Hepatocyte (in vitro differentiated cells): ENCODE measurements at places on chromosomes 13 and 19. TPM values are rescaled to one million over a fixed set of nuclear protein-coding genes. Genes with fewer than 3 reads are reported as not detected.
A peak's percentile ranks its signal among the peaks of the same experiment; 100 is the strongest.

DNA sequence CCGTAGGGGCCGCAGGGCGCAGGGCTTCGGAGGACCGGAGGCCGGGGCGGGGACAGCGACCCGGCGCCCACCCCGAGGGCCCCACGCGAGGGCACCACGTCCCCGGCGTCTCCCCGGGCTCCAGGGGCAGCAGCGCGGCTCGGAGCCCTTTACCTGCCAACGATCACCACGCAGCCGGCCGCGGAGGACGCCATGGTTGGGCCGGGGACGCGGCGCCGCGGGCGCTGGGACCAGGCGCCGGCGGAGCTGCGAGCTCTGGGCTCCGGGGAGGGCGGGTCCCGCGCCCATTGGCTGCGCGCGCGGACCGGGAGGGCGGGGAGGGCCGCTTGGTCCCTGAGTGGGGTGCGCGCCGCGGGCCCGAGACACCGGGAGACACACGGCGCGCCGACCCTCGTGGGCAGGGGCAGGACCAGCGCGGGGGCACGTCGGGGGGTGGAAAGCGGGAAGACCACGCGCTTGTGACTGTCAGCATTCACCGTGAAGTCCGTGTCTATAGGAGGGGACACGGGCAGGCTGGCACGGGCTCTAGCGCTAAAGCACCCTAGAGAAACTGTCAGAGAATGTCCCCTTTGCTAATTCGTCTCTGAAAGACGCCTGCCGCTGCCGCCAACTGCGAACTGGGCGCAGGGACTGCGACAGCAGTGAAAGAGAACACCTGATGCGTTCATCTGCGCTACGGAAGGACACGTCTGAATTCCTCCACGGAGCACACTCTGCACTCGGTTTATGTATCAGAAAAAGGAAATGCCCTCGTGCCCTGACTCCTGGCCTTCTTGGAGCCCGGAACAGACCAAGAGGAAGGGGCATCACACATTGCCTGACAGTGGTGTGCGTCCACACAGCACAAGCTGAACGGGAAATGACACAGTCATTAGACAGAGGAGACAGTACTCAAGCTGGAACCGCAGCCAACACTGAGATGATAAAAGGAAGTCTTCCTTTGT, at the start of gene CRYL1:
Gene CRYL1, minus strand, starts transcription at position 257 of the 944 bp plus-strand sequence. Its CDS starts 63 bp downstream, at position 194.
- no peaks in the 10 kb centered on the region for H3K27me3 ChIP-seq
- DNase-seq = peak; percentile 85
- no peaks in the 10 kb centered on the region for H3K36me3 ChIP-seq
- peak within 1 kb of the TSS; percentile 81 for H3K27ac ChIP-seq

DNA sequence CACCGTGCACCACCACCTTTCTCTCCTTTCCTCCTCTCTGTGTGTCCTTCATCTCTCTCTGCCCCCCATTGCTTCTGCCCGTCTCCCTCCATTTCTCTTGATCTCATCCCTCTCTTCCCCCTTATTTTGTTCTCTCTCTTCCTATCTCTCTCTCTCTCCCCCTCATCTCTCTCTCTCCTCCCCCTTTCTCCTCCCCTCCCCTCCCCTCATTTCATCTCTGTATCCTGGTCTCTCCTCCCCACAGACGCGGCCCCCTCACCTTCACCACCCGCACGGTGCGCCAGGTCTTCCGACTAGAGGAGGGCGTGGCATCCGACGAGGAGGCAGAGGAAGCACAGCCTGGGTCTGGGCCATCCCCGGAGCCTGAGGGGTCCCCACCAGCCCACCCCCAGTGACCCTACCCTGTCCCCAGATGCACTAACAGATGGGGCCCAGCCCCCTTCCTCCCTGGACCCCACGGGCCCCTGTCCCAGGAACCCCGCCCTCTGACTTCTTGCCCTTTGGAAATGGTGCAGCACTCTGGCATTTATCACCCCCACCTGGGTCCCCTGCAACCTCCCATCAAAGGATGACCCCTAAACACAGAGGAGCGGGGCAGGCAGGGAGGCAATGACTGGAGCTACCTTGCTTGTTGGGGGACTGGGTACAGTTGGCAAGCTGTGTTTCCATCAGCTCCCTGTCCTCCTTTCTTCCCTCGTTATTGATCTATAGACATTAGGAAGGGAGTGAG, 19.6 kb downstream of the KCNC3 start:
- no peak overlapping the region for H3K4me3 ChIP-seq
- H3K36me3 ChIP-seq = no peaks in the 10 kb centered on the region
- no peaks in the 10 kb centered on the region for H3K4me1 ChIP-seq
- DNase-seq = no peak

DNA sequence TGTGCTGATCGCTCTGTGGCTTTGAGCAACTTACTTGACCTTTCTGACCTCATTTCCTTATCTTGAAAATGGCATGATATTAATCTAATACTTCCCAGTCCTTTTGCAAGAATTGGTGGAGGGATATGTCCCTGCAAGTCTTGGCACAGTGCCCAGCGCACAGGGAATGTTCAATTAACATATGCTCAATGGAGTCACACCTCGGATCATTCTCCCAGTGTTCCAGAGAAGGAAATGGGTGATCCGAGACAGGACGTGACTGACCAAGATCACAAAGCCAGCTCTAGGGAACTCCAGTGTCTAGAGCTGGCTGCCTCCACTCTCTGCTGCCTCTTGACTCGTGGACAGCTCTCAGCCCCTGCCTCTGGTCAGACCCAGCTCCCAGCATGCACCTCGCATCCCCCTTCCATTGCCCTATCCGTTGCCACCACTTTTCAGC, 3.6 kb downstream of the CDC42EP5 start:
- no peak overlapping the region for H3K4me3 ChIP-seq
- H3K27me3 ChIP-seq = no peaks in the 10 kb centered on the region
- H3K27ac ChIP-seq = peak overlapping the region; percentile 6

The FRY gene
- polyA plus RNA-seq = 1.5 and 2.4 TPM in 2 replicates

The CLPTM1 gene
- polyA plus RNA-seq = 89.7 and 93.1 TPM in 2 replicates

GRCh38 chr19:28483197-28483596, 729.8 kb downstream of the UQCRFS1 start:
- no peak overlapping the region for H3K4me3 ChIP-seq
- H3K36me3 ChIP-seq = no peaks in the 10 kb centered on the region
- DNase-seq = no peak
- no peaks in the 10 kb centered on the region for H3K27me3 ChIP-seq
- H3K4me1 ChIP-seq = no peaks in the 10 kb centered on the region
- no peak overlapping the region for H3K27ac ChIP-seq
